ENCODE measurements at places on chromosomes 16 and 17.

DNA sequence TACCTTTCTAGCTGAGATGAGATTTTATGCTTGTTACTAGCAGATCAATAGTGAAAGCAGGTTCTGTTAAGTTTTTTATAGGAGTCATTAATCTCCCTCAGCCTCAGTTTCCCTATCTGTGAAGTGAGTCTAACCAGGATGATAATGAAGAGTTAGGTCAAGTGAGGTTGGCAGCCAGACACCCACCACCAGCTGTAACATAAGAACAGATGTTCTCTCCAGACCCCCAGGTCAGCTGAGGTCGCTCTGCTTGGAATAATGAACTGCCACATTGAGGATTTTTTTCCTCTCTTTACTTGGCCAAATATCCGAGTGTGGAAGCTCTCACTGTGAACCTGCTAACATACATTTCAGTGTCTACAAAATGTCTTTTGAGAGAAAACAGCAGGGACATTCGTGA, 389.6 kb downstream of the WWOX start:
- DNase-seq, result no peak

DNA sequence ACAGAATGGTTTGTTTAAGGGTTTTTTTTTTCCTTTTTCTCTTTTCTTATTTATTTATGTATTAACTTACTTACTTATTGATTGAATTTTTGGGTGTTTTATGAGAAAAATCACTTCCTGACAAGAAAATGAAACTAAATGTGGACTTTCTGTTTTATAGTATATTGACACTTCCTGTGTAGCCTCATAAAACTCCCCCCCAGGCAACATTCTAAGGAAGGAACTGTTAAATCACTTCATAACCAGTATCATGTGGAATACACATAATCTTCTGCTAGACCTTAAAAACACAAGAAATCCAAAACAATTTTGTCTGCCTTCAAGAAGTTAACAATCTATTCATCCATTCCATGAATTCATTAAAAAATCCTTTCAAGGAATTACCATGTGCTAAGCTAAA, 164.1 kb upstream of the TOM1L1 start:
- peak; percentile 16 for DNase-seq

DNA sequence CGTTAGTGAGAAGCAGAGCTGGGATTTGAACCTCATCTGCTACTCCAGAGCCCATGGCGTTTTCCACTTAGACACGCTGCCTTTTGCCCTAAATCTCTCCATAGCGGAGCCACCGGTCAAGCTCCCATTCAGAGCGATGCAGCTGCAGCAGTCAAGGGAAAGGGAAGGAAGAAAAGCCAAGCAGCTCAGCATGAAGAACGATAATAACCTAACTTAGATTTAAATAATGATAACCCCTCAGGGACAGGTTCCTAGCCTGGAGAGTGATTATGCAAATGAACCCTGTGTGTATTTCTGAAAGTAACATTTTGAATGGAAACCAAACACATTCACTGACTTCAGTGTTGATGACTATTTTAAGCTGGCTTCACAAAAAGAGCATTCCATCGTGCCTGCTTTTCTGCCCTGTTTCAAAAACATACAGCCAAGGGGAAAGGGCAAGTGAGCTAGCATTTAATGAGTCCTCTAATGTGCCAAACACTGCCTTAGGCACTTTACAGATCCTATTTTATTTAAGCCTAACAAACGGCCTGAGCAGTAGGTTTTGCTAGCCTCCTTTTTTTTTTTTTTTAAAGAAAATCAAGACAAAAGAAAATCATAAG, 798.3 kb downstream of the CDH8 start:
- DNase-seq, result no peak

GRCh38 chr17:61836266-61837174, 26.8 kb downstream of the BRIP1 start:
- DNase-seq, result no peak

- DNase-seq, result no peak
Observed at GRCh38 chr16:77113835-77114234, 77.2 kb upstream of the MON1B start.

DNA sequence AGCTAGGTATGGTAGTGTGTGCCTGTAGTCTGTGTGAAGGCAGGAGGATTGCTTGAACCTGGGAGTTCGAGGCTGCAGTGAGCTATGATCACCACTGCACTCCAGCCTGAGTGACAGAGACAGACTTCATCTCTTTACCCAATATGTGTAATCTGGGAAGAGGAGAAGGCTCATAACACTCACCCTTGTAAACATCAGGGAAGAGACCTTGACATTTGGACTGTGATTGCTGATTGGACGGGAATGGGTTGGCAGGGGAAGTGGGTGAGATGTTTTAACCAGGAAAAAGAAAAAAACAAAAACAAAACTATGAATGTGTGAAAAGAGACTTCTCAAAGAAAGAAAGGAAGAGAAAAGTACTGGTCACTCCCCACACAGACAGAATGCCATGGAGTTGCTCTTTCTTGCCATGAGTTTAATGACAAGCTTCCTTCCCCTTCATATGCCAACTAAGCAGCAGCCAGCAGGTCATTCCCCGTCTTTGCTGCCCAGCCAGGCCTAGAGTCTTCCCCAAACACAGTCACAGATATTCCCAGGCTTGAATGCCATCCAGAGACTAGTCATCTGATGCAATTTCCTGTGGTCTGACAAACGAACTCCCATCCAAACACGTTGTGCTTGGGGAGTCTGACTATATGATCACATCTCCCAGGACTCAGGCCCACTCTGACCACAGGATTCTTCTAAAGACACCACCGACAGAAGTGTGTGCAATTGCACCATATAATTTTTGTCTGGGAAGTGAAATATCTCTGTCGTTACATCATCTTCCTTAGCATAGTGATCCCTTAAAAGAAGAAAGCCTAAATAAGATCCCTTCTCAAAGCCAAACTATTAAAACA, 3.6 kb upstream of the XAF1 start:
- DNase-seq, result no peak

GRCh38 chr17:55720919-55721836, 1.5 kb downstream of the TMEM100 start:
- no peak for DNase-seq

DNA sequence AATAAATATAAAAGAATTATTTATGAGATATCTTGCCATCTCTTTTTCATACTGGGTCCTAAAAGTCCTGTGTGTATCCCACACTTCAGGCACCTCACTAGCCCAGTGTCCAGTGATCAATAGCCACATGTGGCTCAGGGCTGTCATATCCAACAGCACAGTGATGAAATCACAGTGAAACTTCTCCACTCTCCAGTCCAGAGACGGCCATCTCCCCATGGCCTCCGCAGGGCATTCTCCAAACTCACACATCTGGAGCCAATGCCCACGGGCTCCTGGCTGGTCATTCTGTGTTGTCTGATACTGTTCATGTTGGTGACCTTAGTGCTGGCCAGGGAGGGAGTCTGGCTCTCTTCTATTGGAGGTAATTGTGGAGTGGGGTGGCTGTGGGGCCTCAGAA, 125.2 kb upstream of the SDK2 start:
- no peak for DNase-seq
